ENCODE measurements at places on chromosomes 6 and 20.

GRCh38 chr20:36717657-36718056, 28.2 kb downstream of the NDRG3 start:
- DNase-seq = no peak

- no peak for DNase-seq
Measured at GRCh38 chr20:11057624-11058023, 383.8 kb upstream of the JAG1 start.

DNA sequence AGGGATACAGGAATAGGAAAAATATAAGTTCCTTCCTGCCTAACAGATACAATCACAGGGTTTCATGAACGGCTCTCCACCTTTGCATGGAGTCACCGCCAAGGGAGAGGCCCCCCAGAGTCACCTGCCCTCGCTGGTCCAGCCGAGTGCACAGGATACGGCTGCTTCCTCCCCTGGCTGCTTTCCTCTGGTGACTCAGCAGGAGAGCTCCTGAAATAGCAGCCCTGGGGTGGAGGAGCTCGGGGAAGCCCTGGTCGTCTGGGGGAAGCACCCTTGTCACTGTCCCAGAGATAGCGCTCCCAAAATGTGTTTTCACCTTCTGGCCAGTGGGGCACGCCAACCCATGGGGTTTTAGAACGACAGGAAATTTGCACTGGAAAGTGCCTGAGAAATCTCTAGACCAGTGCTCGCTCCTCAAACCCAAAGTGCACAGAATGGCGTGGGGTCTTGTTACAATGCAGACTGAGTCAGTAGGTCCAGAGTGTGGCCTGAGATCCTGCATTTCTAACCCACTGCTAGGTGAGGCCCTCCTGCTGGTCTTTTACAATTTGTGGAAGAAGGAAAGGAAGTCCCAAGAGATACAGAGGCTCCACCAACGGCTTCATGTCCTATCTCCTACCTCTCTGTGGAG, 35.9 kb upstream of the FAM50B start:
- peak; percentile 53 for DNase-seq

DNA sequence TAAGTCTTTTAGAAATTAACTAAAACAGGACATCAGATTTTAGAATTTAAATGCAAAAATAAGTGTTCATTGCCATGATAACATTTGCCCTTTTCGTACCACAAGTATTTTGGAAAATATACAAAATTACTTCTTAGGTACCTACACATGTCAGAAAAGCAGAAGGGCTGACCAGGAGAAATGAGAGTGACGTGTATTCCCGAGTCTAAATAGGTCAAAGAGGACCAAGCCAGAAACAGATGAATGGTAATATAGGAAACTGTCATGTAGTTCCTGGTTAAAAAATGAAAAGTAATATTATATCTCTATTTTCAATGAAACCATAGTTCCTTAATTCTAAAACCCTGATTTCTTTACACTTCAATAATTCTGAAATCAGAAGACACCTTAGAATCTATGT, 126.2 kb downstream of the IPCEF1 start:
- no peak for DNase-seq

GRCh38 chr6:66772800-66773199, 1065.8 kb upstream of the EYS start:
- no peak for DNase-seq

DNA sequence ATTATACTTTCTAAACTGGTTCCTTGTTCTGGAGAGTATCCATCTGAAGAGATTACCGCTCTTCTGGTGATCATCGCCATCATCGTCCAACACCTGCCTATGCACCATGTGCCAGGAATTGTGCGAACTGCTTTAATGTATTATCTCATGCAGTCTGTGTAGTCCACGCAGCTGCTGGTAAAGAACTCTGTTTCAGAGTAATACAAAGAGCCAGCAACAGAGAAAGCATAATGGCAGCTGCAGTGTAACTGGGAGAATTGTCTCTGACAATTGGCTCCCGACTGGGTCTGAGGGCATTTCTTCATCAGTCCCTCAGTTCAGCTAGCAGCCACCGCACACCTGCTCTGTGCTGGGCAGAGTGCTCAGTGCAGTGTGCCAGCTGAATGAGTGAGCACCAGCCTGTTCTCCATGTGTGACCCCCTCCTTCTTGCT, 383.4 kb downstream of the GRIK2 start:
- DNase-seq = no peak

GRCh38 chr20:11246251-11246775, 572.5 kb upstream of the JAG1 start:
- no peak for DNase-seq

- DNase-seq = no peak
Measured at GRCh38 chr20:37425103-37425625, 79.2 kb downstream of the SRC start.

DNA sequence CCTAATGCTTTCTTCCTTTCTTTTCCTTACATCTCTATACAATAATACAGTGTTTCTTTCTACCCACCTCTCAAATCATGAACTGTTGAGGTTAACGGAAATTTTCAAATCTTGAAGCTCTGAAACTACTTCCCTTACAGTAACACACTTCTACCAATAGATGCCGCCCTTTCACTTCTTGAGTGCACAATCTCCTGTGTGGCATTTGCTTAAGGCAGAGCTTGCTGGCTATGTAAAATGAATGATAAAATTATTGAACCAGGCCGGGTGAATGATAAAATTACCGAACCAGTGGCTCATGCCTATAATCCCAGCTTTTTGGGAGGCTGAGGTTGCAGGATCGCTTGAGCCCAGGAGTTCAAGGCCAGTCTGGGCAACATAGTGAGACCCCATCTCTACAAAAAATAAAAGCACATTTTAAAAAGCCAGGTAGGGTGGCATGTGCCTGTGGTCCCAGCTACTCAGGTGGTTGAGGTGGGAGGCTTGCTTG, 56.8 kb downstream of the KCNS1 start:
- DNase-seq = no peak

GRCh38 chr6:80541181-80541580, 434.7 kb downstream of the BCKDHB start:
- DNase-seq = no peak

GRCh38 chr6:104532462-104532861, 327.3 kb downstream of the HACE1 start:
- DNase-seq = no peak

- no peak for DNase-seq
Measured at GRCh38 chr6:165008971-165009370, 300.4 kb downstream of the C6orf118 start.

Data from lower leg skin (tissue), 4 donors.